ENCODE measurements at places on chromosomes 16 and 17.

DNA sequence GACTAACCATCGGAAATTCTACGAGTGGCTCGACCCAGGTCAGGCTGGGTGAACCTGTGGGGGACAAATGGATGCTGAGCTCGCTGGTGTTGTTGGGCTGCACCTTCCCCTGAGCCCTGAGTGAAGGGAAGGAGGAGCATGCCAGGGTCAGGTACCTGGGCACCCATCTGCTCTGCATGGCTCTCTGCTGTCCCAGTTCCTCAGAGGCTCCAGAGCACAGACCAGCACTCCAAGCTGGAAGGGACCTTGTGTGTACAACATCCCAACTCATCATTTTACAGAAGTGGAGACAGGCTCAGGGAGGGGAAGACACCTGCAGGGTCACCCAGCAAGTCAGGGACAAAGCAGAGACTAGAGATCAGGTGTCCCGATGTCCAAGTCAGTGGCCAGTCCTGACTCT, 84.9 kb upstream of the NLRP1 start:
- DNase-seq = no peak

DNA sequence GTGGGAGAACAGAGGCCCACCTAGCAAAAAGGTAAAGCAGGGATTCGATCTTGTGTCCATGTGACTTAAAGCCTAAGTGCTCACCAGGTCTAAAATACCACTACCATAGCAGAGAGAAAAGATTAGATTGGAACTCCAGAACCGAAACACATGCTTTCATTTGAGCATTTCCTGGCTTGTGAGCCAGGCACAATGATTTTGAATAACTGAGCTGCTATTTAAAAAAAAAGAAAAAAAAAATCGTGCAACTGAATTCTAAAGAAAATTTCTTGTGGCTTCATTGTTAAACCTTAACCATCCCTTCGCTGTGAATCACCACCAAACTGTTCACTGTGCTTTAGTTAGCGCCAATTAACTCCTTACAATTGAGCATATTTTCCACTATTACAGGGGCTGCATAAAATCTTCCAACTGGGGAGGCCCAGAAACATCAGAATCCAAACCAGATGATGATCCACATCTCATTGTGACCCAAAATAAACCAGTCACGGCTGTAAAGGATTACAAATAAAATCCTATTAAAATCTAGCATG, 366.4 kb upstream of the ERCC4 start:
- no peak for DNase-seq

DNA sequence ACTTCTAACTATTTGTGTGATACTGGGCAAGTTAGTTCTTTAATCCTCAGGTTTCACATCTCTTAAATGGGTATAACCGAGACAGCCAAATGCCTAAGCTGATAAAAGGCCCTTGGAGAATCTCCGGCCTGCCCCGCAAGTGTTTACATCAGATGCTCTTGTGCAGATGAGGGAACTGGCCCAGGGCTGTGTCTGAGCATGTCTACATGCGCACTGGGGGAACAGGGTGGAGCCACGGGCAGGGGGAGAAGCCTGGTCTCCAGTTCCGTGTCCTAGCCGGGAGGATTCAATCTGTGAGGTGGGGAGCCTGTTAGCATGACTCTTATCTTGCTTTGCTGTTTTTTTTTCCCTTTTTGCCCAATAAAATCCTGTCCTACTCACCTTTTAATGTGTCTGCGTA, 222.9 kb downstream of the CDH8 start:
- DNase-seq = no peak

- DNase-seq = no peak
These were observed 332.7 kb upstream of the HSBP1 start for GRCh38 chr16:83475108-83475507.

- DNase-seq = no peak
These were observed 80.1 kb upstream of the RPL38 start for GRCh38 chr17:74123350-74123749.

GRCh38 chr17:9021992-9022572, 772 bp downstream of the NTN1 start:
- no peak for DNase-seq

DNA sequence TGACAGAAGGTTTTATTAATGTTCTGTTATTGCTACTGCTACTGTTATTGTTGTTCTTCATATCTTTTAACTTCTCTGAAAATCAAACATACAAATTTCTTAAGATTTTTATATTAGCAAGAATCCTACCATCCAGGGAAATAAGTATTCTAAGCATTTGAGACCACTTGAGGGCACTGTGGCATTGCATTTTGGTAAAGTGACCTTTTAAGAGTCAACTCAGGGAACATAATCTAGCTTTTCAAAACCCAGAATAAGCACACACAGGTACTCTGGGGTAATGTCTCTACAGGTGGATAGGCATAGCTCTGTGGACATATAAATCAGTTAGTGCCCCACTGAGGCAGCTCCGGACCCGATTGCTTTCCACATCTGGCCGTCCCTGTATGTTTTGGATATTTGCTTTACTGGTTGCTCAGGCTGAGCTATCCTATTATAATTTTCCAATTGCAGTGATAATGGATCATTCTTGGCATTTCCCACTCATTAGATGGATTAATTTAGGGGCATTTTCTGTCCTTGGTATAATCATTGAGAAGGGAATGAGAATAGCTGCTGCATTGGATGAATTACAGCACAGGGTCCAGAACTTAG, 1425.1 kb upstream of the CDH8 start:
- DNase-seq = peak; percentile 3

DNA sequence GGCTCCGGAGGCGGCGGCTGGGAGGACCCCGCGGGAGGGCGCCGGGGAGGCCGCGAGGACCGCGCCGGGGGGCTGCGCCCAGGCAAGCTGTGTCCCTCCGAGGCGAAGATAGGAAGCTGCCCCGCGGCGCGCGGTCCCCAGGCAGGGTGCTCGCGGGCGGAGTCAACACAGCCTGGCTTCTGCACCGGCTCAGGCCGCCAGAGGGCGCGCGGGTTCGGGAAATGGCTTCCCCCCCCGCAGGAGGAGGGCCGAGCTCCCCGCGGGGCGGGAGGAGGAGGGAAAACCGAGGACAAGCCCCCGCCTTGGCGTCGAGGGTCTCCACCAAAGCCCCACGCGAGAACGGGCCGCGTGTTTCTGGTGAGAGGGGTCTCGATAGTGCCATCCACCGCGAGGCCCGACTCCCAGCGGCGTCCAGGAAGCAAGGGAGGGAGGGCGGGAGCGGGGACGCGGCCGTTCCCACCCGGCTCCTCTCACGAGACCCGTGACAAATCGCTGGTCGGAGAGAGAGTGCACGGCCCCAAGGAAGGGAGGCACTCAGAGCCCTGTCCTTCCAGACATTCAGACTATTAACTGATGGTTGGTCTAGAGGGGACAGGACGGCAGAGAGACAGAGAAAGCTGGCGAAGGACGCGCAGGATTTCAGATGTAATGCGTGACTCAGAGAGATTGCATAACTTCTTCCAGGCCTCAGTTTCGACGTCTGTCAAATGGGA, 64.4 kb upstream of the DNAJA2 start:
- DNase-seq = peak; percentile 55

- no peak for DNase-seq
These were observed 18.7 kb downstream of the CEP295NL start for GRCh38 chr17:78884148-78884825.

DNA sequence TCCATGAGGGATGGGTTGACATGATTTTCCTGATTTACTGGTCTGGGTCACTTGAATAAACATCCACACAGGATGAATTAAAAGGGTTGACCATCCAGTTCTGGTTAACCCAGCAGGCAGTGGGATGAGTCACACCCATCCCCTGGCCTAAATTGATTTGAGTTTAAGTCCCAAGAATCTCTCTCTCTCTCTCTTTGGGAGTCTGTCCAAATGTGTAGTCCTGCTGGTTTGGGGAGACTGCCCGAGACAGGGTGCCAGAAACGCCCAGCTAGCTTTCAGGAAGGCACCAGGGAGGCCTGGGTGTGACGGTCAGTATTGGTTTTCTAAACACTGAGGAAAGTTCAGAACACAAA, 38.8 kb downstream of the SCPEP1 start:
- DNase-seq = no peak

DNA sequence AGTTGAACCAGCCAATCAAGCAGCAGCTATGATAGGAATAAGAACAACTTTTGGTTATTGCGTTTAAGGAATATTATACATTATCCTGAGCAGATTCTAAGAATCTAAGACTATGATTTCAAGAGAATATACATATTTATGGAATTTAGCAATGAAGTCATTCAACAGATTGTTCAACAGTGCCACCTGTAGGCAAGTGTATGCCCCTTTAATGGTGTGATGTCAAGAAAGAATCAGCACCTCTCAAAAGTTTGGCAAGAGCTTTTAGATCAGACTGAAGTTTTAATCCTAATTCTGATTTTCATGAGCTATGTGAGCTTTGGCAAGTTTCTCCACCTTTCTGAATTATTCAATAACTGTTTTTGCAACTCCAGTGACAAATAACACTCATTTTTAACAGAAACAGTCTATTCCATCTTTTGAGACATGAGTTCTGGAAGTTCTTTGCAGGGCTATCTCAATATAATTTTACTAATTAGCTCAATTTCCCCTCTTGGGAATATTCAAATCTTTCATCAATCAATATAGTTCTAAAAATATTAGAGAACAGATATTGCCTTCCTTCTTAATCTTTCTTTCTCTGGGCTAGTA, 474.3 kb upstream of the TOM1L1 start:
- peak; percentile 13 for DNase-seq

- DNase-seq = no peak
These were observed 43.7 kb downstream of the IL21R start for GRCh38 chr16:27445502-27446175.

DNA sequence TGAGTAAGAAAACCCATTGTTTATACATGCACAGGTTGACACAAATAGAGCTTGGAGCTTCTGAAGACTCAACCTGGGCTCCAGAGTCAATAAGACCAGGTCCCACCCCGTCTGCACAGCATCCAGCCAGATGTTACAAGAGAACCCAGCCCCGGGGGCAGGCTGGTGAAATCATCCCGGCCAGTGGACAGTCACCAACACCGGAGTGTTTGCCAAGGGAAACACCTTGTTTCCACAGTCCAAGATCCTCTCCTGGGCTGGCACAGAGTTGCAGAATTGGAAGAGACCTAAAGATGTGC, 90.3 kb downstream of the RAB11FIP4 start:
- no peak for DNase-seq

GRCh38 chr16:83849421-83849820, 41.6 kb downstream of the HSBP1 start:
- DNase-seq = no peak

GRCh38 chr16:81873206-81873605, 94.1 kb downstream of the PLCG2 start:
- DNase-seq = no peak

- no peak for DNase-seq
These were observed 27.2 kb downstream of the GJD3 start for GRCh38 chr17:40337351-40337750.

DNA sequence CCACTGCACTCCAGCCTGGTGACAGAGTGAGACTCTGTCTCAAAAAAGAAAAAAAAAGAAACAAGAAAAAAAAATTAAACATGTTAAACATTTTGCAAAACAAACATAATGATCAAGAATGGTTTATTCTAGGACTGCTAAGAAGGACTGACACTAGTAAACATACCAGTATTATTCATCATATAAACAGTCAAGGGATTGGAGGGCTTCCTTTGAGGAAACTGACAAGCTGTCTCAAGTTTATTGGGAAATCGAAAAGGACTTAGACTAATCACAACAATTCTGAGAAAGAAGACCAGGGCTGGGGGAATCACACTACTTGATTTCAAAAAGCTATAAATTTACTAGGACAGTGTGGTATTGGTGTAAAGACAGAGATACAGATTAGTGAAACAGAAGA, 75.5 kb downstream of the MYH10 start:
- DNase-seq = no peak

DNA sequence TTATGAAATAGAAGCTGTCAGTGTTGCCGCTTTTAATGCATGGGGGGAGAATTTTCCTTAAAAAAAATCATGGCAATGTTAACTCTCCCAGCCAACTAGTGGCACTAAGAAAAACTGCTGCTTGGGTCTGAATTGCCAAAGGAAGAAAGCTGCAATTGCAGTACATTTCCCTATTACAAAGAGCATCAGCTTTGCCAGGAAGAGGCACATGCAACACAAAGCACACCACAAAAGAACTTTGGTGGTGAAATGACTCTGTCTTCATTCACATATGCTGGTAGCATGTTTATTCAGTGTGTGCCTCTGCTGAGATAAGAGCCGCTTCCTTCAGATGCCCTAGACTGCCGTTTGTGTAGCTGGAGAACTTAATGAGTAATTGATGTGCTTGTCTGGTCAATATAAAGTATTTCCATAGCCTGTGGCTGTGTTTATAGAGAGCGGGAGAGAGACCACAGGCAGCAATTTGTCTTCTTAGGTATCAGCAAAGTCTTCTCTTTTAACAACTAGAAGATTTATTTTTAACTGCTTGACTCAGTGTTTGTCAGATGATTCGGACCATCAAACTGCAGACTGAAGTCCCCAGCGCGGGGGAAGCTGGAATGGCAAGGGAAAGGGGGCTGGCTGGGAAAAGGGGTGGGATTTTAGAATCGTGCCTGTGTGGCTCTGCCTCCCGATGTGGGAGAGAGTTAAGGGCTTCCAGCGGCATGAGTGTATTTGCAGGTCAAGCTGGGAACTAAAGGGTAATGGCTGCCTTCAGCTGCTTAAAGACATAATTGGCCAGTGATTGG, 115.1 kb downstream of the MRTFB start:
- no peak for DNase-seq

DNA sequence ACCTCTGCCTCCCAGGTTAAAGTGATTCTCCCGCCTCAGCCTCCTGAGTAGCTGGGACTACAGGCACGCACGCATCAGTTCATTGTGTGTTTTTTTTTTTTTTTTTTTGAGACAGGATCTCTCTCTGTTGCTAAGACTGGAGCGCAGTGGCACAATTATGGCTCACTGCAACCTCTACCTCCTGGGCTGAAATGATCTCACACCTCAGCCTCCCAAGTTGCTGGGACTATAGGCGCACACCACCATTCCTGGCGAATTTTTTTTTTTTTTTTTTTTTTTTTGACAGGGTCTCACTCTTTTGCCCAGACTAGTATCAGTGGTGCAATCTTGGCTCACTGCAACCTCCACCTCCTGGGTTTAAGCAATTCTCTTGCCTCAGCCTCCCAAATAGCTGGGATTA, 17.8 kb upstream of the RAPGEFL1 start:
- no peak for DNase-seq

- no peak for DNase-seq
These were observed 19.3 kb downstream of the B9D1 start for GRCh38 chr17:19343256-19343630.

DNA sequence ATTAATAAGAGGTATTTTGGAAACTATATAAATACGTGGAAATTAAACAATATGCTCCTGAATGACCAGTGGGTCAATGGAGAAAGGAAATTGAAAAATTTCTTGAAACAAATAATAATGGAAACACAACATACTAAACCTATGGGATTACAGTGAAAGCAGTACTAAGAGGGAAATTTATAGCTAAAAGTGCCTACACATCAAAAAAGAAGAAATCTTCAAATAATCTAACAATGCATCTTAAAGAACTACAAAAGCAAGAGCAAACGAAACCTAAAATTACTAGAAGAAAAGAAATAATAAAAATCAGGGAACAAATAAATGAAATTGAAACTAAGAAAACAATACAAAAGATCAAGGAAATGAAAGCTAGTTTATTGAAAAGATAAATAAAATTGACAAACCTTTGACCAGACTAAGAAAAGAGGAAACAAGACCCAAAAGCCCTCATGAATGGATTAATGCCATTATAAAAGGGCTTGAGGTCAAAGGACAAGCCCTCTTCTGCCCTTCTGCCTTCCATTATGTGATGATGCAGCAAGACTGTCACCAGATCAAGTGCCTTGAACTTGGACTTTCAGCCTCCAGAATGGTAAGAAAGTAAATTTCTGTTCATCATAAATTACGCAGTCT, 43.9 kb upstream of the ALDH3A1 start:
- DNase-seq = no peak

Measured in AML-193 (cell line).